ENCODE measurements at places on chromosomes 5 and 9.

DNA sequence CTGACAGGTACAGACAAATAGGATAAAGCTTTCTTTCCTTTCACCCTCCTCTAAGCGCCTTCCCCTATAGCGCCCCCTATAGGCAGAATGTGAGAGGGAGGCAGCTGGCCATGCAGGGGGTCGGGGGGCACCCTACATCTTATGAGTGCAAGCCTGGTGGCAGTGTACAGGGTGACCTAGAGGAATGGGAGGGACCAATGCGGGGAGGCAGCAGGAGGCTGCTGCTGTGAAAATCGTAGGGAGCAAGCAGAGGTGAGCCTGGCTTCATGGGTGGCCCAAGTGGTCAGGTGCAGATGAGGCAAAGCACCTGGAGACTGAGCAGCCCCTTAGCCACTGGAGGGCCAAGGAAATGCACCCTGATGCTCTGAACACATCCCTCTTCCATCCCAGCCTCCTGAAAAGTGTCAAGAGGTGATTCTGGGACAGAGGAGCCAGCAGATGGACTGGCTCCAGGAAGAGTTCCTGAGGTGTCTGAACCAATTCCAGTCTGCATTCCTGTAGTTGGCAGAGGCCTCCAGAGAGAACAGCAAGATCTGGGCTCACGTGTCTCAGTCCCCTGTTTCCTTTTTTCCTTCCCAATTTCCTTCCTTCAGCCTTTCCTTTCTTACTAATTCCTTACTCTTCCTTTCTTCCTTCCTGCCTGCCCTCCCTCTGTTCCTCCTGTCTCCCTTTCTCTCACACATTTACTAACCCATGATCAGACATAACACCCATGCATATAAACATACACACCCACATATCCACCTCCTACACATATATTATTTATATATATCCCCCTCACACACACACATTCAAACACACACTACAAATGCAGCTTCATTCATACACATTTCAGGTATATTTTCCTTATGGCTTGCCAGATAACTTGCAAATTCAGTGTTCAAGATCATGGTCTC is 32.8 kb upstream of the GALNT10 start:
- DNase-seq = no peak

GRCh38 chr5:62477801-62478200 is 65.2 kb downstream of the IPO11 start:
- DNase-seq = no peak

- no peak for DNase-seq
These were observed 28.3 kb downstream of the WHRN start for GRCh38 chr9:114476891-114477469.

- no peak for DNase-seq
These were observed 7.0 kb upstream of the SPOUT1 start for GRCh38 chr9:128836509-128837145.

GRCh38 chr9:78115073-78115472 is 83.5 kb upstream of the GNAQ start:
- DNase-seq = no peak

GRCh38 chr5:149128023-149128875 is 13.0 kb upstream of the ABLIM3 start:
- DNase-seq = no peak

DNA sequence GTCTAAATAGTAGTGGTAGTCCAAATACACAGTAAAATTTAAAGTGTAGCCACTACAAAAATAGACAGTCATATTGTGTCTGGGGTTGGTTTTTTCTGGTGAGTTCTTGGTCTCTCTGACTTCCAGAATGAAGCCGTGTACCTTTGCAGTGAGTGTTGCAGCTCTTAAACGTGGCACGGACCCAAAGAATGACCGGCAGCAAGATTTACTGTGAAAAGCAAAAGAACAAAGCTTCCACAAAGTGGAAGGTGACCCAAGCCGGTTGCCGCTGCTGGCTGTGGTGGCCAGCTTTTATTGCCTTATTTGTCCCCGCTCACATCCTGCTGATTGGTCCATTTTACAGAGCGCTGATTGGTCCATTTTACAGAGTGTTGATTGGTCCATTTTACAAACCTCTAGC is 188.7 kb downstream of the ZNF608 start:
- DNase-seq = no peak

GRCh38 chr9:106947106-106947900 is 84.3 kb downstream of the ZNF462 start:
- no peak for DNase-seq

DNA sequence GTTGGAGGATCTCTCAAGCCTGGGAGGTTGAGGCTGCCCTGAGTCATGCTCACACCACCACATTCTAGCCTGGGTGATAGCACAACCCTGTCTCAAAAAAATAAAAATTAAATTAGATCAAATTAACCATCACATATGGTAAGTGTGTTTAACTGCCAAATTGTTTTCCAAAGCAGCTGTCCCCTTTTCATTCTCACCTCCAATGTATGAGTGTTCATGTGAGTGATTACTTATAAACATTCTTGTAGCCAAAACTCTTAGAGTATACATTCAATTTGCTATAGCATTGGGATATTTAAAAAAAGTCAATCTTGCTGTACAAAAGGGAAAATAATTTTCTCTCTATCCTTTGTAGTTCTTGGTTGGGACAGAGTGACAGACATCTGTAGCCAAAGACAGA is 53.4 kb upstream of the SNAPC3 start:
- no peak for DNase-seq

DNA sequence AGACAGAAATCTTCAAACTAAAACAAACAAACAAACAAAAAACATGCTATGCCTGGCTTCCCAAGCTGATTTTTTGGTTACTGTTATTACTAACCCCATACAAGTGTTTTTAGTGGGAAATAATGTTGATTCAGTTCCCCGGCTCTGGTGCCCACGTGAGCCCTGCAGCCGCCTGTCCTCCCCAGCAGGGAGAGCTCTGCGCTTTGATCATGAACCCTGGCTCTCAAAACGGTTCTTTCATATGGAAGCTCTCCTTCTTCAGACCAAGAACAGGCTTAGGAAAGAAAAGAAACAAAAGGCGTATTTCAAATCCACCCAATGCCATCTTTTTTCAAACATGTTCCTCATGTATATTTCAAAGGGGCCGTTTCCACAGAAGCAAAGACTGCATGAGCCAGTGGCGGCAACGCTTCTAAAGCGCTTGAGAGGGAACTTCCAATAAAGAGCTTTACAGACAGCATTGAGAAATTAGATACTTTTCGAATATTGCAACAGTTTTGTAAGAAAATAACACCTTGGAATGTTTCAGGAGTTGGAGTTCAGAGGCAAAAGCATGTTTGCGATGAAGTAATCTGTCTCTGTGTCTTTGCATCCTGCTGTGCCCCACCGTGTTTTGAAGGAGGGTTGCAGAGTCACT is 74.8 kb downstream of the ICE1 start:
- no peak for DNase-seq

- no peak for DNase-seq
These were observed 43.1 kb downstream of the PTCD2 start for GRCh38 chr5:72363166-72363802.

DNA sequence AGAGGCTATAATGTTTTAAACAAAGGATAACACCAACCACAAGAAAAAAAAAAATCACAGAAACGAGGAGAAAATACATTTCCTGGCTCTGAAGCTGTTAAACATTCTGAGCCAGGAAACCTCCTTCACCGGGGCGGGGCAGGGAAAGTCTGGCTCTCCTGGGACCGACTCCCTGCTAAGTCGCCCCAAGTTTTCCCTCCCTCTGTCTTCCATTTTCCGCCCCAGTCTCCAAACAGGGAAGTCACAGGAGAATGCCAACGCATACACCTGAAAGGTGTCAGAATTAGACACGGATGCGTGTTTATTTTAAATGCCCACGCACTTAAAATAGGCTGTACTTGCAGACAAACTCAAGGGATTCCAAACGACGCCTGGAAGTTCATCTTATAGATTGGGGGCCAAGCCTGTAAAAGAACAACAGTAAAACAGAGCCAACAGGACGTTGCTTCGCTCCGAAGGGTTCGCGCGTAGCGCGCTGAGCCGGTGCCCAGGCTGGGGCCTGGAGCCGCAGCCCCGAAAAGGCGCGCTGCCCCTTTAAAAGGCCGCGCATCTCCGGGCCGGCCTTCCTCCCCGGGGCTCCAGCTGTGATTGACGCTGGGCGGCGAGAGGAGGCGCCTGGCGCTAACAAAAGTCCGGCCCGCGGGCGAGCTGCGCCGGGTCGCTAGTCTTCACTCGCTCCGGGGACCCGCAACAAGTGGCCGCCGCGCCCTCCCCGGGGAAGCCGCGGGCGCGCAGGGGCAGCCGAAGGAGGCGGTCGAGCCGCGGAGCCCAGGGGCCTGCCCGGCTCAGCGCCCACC is at the start of gene FBXL7:
Gene FBXL7, plus strand, starts transcription at position 653 of the 797 bp plus-strand sequence.
- no peak for DNase-seq

DNA sequence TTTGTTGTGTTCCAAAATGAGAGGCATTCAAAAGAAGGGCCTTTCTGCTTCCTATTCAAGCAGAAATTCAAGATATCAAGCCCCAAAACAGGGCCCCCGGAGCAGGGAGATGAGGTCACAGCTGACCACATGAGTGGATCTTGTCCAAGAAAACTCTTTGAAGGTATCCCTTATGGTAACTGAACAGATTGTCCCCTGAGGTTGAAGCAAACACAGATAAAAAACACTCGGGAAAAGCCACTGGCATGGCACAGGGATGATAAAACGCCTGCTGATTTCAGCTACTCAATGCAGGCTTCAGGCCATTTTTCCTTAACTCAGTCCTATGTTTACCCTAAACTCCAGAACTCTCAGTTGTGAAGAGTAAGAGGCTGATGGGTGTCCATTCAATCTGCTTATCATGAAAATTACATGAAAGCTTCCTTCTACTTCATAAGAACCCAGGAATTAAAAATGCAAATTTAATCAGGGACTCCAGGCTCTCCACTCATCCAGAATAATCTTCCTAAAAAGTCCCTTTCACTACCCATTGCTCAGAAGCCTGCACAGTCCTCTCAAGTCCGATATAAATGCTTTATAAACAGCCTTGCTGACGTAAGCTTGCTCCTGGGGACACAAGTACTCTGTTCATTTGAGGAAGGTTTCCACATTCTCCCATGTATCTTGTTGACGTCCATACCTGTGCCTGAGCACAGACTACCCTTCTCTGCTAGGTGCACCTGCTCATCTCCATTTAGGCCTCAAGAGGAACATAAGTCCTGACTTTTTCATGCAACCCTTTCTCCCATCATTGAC is 35.9 kb upstream of the SLC1A3 start:
- DNase-seq = no peak

- DNase-seq = no peak
These were observed 25.4 kb upstream of the NKD2 start for GRCh38 chr5:983238-983524.

GRCh38 chr9:89426384-89426961 is 71.4 kb downstream of the SEMA4D start:
- no peak for DNase-seq

DNA sequence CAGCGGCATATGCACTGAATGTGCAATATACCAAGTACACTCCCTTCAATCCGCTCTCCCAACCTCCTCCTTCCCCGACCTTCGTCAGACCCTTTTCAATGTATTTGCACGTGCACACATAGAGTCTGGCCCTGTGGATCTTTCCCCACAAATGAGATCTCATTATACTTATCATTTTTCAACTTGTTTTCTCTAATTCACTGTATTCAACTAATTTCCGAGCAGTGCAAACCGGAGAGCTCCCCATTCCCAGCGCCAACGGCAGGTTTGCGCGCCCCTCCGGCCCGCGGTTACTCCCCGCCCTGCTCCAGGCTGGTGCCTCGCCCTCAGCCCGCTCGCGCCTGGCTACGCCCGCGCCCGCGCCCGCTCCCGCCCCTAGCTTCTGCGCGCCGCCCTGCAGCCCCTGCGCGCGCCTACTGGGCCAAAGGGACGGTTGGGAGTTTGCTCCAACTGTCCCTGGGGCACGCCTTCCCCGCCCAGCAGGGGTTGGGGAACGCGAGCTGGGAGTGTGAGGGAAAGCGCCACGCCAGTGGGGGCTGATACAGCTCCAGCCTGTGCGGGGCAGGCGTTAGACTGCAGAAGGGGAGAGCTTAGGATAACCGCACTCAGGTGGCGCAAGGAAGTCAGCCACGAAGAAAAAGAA is 3.3 kb upstream of the CDC20B start:
- peak; percentile 12 for DNase-seq

GRCh38 chr5:54646356-54647101 is 129.0 kb downstream of the SNX18 start:
- DNase-seq = peak; percentile 46

DNA sequence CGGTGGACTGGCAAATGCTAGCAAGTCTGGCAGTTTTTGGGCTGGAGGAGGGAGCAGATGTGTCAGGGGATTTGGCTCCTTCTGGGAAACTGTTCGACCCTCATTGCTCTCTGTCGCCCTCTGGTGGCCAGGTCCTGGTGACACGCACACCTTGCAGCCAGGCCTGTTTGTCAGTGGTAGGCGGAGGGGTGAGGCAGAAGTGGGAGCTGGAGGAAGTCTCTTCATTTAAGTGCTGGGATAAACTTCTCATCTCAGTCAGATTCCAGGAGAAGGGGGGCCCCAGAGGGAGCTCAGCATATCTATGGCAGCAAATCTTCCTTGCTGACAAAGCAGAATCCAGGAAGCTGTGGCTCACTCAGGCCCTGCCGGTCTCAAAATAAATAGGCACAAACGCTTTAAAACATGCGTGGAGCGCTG is 326.5 kb downstream of the ZSWIM6 start:
- DNase-seq = peak; percentile 91

DNA sequence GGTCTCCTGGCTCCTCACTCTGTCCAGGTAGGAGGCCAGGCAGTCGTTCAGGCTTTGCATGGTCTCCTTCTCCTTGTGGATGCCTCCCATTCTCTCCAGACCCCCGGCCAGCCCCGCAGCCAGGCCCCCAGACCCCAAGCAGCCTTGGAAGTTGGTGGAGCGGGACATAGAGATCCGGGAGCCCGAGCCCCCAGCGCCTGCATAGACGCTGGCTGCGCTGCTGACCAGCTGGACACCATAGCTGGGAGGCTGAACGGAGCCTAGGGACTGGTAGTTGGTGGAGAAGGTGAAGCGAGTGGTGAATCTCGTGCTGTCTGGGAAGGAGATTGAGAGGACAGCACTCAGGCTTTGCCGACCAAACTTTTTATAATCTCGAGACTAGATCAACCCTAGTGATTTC is 35.9 kb downstream of the FOXI1 start:
- DNase-seq = no peak

- no peak for DNase-seq
These were observed 93.8 kb upstream of the PPP1R26 start for GRCh38 chr9:135385793-135386192.

- DNase-seq = no peak
These were observed 69.1 kb upstream of the NR4A3 start for GRCh38 chr9:99752417-99753109.

DNA sequence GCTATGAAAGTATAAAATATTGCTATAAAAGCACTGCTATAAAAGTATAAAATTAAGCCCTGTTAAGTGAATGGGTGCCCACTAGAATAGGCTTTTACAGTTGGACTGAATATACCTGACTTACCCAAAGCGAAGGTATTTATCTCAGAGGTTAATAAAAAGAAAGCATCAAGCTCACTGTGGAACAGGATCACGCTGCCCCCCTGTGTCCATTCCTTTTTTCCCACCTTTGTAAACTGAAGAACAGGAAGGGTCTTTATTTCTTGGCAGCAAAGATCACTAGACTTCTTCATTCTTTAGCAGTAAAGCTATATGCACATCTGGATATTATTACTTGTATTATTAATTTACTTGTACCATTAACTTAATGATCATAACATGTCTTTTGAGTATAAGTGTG is 22.1 kb upstream of the PLPP6 start:
- peak; percentile 13 for DNase-seq
